NCI-H187 treated with DMSO at 0.1 percent for 48 hours (cell line): ENCODE measurements at places on chromosomes 13 and 19.
A peak's percentile ranks its signal among the peaks of the same experiment; 100 is the strongest.

GRCh38 chr19:17718550-17718946 is 732 bp upstream of the MAP1S start:
- DNase-seq: no peak

GRCh38 chr19:3725640-3726310 is 17.6 kb downstream of the TJP3 start:
- DNase-seq: peak; percentile 62

DNA sequence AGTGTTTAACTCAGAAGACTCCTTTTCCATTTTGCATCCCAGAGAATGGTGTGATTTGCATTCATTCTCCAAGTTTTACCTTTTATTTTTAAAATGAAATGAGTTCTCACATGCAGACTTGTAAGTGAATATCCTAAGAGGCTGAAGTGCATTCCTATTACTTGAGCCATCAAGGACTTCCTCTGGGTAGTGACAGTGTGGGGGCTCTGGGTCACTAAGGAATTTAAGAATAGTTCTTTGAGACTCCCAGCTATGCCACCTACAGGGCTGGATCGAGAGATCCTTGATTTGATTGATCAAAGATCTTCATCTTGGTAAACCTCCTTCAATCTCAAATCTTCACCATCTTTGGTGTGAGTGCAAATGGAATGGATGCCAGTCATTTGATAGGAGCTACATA is 36.3 kb upstream of the SLC10A2 start:
- DNase-seq: no peak

DNA sequence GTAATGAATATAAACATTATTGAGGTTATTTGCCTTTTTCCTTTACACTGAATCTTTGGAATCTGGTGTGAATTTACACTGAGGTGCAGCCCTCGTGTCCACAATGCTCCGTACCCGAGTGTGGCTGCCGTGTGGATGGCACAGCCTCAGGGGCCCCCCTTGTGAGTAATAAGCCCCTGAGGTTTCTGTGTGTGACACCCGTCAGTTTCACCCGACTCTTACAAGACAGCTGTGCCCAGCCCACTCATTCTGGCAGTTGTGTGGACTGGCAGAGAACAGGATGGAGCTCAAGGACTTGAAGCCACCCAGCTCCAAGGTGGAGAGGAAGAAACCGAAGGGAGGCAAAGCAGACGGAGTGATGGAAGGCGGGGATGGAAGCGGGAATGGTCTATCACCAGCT is 7.8 kb downstream of the PROZ start:
- DNase-seq: no peak

- no peak for DNase-seq
These were observed 715.8 kb downstream of the UQCRFS1 start for GRCh38 chr19:28497137-28497536.

DNA sequence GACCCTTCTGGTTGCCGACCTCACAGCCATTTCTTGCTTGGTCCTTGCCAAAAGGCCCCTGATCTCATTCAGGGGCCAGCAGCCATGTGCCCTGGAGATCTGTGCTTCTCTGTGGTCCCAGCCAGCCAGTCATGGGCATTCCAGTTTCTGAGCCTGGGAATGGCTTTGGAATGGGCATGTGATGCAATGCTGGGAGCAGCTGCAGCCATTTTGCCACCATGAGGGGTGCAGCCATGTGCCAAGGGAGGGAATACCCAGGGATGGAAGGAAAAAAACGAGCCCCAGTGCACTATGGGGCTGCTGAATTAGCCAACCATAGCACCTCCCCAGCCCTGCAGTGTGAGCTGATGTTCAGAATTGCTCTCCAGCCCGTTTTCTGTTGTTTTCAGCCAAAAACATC is 26.3 kb downstream of the F2RL3 start:
- DNase-seq: no peak

DNA sequence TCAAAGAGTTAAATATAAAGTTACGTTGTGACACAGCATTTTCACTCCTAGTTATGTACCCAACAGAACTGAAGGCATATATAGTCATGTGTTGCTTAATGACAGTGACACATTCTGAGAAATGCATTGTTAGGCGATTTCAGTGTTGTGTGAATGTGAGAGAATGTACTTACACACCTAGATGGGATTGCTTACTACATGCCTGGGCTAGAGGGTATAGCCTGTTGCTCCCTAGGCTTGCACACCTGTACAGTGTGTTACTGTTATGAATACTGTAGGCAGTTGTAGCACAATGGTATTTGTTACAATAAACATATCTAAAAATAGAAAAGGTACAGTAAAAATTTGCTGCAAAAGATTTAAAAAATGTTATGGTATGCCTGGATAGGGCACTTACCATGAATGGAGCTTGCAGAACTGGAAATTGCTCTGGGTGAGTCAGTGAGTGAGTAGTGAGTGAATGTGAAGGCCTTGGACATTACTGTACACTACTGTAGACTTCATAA is 89.2 kb downstream of the DHRS12 start:
- DNase-seq: no peak

GRCh38 chr19:3684054-3684816 is 16.0 kb downstream of the PIP5K1C start:
- no peak for DNase-seq

- no peak for DNase-seq
These were observed 40.9 kb upstream of the UFM1 start for GRCh38 chr13:38308736-38309135.

DNA sequence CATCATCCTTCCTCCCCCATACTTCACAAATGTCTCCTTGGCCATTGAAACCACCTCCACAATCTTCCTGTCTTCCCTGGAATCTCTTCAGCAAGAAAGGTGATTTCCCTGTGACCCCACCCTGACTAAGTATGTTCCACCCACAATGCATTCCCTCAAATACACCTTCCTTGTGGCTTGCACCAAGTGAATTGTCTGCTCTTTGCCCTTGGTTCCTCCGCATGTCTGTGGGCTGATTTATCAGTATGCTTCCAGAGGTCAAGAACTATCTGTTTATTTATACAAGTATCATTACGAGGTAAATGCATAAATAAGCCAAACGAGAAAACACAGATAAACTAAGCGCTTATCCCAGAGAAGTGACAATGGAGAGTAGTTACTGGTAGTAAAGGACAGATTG is 45.4 kb upstream of the POMP start:
- no peak for DNase-seq

- no peak for DNase-seq
These were observed 536 bp downstream of the PRSS57 start for GRCh38 chr19:694481-695351.

DNA sequence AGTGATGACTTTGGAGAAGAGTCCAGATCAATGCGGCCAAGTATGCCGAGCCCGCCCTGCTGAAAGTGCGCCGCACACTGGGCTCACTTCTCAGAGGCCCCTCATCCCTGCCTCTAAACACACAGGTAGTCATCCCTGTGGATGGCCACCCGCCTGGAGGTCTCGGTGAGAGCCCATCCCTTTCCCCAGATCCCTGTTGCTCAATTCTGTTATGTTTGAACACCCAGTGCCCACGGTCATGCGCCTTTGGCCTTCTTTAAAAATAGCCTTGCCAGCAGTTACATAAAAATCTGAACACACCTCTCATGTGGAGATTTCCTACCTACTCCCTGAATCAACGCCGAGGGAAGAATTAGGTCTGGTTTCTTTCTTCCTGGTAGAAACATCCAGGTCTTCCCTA is 11.9 kb downstream of the ELAVL1 start:
- DNase-seq: no peak

DNA sequence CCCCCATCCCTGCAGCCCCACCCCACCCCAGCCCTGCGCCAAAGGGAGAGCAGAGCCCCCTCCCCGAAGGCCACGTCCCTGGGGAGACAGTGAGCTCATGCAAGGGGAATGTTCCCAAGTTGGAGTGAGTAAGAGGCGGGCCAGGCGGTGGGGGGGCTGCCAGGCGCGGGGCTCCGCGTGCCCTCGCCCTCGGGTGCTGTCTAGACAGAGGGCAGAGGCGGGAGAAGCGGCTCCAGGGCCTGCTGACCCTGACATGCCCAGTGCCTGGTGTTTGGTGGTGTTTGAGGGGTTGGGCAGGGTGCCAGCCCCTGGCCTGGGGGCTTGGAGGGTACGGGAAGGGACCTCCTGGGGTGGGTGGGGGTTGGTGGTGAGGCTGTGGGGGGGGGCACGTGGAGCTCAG is 1.0 kb downstream of the FSTL3 start:
- no peak for DNase-seq

DNA sequence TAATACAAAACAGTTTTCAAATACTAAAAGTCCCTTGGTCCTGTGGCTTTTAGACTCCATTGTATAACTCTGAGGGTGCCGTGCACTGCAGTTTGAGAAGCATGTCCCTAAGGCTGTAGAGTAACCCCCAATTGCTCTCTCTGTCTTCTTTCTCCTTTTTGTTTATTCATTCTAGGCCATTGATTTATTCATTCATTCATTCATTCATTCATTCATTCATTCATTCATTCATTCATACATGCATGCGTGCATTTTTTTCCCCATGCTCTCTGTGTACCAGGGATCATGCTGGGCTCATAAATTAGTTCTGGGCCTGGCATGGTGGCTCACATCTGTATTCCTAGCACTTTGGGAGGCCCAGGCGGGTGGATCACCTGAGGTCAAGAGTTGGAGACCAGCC is 19.3 kb downstream of the PRR22 start:
- DNase-seq: no peak

DNA sequence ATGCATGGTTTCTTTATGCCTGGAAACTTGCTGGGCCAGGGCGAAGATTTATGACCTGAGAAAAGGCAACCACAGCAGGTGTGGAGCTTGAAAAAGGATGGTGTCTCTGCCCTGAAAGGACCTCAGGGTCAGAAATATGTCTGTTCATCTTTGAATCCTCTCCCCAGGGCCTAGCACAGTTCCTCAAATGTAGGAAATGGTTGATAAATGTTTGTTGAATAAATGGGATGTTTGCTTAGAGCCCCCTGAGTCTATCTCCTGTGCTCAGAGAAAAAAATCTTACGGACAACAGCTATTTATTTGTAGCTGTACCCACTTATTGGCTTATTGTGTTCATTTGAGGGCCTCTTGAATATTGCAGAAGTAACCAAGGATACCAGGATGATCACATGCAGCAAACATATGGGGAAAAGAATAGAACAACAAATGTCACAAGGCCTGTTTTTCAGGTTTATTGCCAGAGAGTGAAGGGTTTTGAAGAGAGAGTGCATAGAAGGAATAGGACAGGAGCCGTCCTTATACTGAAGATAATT is 114.5 kb downstream of the KLF5 start:
- peak; percentile 56 for DNase-seq

GRCh38 chr19:51799774-51800472 is 5.0 kb downstream of the FPR3 start:
- DNase-seq: no peak
